Large intestine (tissue), 12 donors: ENCODE measurements at places on chromosomes 7 and 10. TPM values are rescaled to one million over a fixed set of nuclear protein-coding genes. Genes with fewer than 3 reads are reported as not detected.

GRCh38 chr10:128028508-128029289 lies 97.5 kb downstream of the MKI67 start:
- H3K4me3 ChIP-seq, result no peak overlapping the region
- no peaks in the 10 kb centered on the region for H3K4me1 ChIP-seq
- H3K36me3 ChIP-seq, result no peaks in the 10 kb centered on the region
- no peaks in the 10 kb centered on the region for H3K27me3 ChIP-seq
- H3K27ac ChIP-seq, result no peak overlapping the region

DNA sequence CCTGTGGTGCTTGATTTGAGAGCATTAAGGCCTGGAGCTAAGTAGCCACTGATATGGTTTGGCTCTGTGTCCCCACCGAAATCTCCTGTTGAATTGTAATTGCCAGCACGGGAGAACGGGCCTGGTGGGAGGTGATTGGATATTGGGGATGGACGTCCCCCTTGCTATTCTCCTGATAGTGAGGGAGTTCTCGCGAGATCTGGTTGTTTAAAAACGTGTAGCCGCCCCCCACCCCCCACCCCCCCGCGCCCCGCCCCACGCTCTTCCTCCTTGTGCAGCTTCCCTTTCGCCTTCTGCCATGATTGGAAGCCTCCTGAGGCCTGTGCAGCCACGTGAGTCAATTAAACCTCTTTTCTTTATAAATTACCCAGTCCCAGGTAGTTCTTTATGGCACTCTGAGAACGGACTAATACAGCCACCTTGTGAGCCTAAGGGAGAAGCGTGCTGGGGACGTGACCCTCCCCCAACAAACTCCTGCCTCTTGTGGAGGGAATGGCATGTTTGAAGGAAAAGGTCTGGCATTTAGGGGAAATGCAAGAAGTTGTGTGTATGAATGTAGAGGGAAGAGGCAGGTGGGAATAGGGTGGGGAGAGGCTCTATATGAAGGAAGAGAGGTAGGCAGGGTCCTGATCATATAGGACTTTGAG lies 118.0 kb upstream of the KMT2C start:
- no peaks in the 10 kb centered on the region for H3K36me3 ChIP-seq
- no peaks in the 10 kb centered on the region for H3K27me3 ChIP-seq
- no peak for DNase-seq
- H3K4me1 ChIP-seq, result peaks cover 4% of the 10 kb centered on the region
- no peak overlapping the region for H3K27ac ChIP-seq
- H3K4me3 ChIP-seq, result no peak overlapping the region

DNA sequence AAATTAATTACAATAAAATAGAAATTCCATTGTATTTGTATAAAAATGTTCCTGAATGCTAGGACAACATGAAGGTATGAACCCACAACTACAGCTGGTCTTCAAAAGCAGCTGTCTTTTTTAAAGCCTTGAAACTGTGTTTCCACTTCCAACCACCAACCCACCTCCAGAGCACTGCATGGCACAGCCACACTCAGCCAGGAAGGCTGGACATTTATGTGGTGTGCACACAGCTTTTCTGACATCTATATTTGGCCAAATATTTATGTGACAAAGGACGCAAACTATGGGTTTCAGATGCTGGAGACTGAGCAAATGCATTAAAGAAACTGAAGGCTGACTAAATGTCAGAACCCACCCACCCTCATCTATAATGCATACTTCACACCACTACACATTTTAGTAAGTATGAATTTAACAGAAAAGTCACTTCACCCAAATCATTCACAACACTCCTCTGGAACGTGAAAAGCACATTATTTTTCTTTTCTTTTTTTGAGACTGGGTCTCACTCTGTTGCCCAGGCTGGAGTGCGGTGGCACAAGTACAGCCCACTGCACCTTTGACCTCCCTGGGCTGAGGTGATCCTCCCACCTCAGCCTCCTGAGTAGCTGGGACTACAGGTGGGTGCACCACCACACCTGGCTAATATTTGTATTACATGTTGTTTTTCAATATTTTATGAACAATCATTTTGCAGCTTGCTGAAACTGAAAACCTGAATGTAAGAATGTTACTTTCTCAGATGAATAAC lies 27.9 kb upstream of the DAGLB start:
- H3K36me3 ChIP-seq, result peaks cover 58% of the 10 kb centered on the region
- no peaks in the 10 kb centered on the region for H3K27me3 ChIP-seq
- DNase-seq, result no peak
- no peak overlapping the region for H3K4me3 ChIP-seq
- peaks cover 14% of the 10 kb centered on the region for H3K4me1 ChIP-seq

The CCNJ gene
- polyA plus RNA-seq, result 13.6 TPM

DNA sequence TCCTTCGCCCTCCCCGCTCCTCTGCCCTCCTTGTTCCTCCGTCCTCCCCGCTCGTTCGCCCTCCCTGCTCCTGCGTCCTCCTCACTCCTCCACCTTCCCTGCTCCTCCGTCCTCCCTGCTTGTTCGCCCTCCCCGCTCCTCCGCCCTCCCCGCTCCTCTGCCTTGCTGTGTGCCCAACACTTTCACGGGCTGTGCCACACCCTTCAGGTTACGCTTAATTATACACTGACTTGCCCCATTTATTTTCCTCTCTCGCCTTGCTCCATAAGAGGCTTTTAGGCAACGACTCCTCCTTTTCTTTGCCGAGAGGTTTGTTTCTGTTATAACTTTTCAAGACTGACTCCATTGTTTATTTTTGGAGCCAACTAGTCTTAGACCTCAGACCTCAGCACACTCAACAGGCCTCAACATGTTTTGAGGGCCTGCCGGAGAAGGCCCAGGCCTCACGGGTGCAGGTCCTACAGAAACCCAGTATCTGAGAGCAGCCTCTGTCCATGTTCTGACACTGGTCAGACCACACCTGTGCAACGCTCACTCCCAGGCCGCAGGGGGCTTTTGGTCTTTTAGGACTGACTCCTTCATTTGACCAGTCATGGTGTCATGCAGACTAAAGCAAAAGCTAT lies 18.2 kb upstream of the PRKAG2 start:
- peaks cover 44% of the 10 kb centered on the region for H3K4me1 ChIP-seq
- no peak overlapping the region for H3K4me3 ChIP-seq
- H3K27ac ChIP-seq, result no peak overlapping the region
- H3K36me3 ChIP-seq, result no peaks in the 10 kb centered on the region
- no peak for DNase-seq
